ENCODE measurements at places on chromosomes 11 and 22. TPM values are rescaled to one million over a fixed set of nuclear protein-coding genes. Genes with fewer than 3 reads are reported as not detected.

ARHGAP8 gene
- total RNA-seq, result 0.97 TPM

LARGE1 gene
- 15.5 TPM for total RNA-seq

TMEM132A gene
- total RNA-seq, result 29.3 TPM

ANKK1 gene
- not detected for total RNA-seq

RCOR2 gene
- total RNA-seq, result 1.7 TPM

SCARF2 gene
- 15.5 TPM for total RNA-seq

MFNG gene
- under 0.01 TPM for total RNA-seq

C22orf31 gene
- not detected for total RNA-seq

MMP12 gene
- total RNA-seq, result 3.0 TPM

YPEL1 gene
- under 0.01 TPM for total RNA-seq

FAM111B gene
- 12.2 TPM for total RNA-seq

PLEKHB1 gene
- total RNA-seq, result not detected

IGLL5 gene
- total RNA-seq, result not detected

B3GAT1 gene
- not detected for total RNA-seq

OOSP1 gene
- not detected for total RNA-seq

C11orf91 gene
- not detected for total RNA-seq

SGSM1 gene
- total RNA-seq, result not detected

NRGN gene
- 1.6 TPM for total RNA-seq

DGAT2 gene
- total RNA-seq, result 0.43 TPM

GRIA4 gene
- total RNA-seq, result 12.2 TPM

OR10D3 gene
- total RNA-seq, result not detected

DCHS1 gene
- total RNA-seq, result 33.7 TPM

ROBO4 gene
- total RNA-seq, result under 0.01 TPM

ALDH3B1 gene
- total RNA-seq, result 27.1 TPM

SMC1B gene
- not detected for total RNA-seq

TMEM191C gene
- 1.7 TPM for total RNA-seq

KCNK7 gene
- total RNA-seq, result not detected

MFRP gene
- total RNA-seq, result not detected

CATSPERZ gene
- total RNA-seq, result not detected

LRRN4CL gene
- total RNA-seq, result 15.5 TPM

PARVB gene
- 30.9 TPM for total RNA-seq

SCGB1A1 gene
- not detected for total RNA-seq

FDXACB1 gene
- total RNA-seq, result 4.3 TPM

ZW10 gene
- 18.0 TPM for total RNA-seq

FXYD6 gene
- not detected for total RNA-seq

CDHR5 gene
- not detected for total RNA-seq

SAA2 gene
- total RNA-seq, result 0.43 TPM

RHOD gene
- 12.5 TPM for total RNA-seq

LRRC74B gene
- total RNA-seq, result not detected

OR8G1 gene
- total RNA-seq, result under 0.01 TPM

MCAM gene
- 86.4 TPM for total RNA-seq

TRIM51 gene
- total RNA-seq, result not detected

TTC28 gene
- 27.4 TPM for total RNA-seq

DBX1 gene
- not detected for total RNA-seq

OR10A6 gene
- total RNA-seq, result not detected

KIF18A gene
- total RNA-seq, result 25.0 TPM

MS4A4A gene
- total RNA-seq, result not detected

OR51E1 gene
- total RNA-seq, result not detected

GGTLC3 gene
- not detected for total RNA-seq
